Stimulated activated CD4-positive, alpha-beta T cell treated with anti-CD3 and anti-CD28 coated beads, Interleukin-2, amount 100 ng/mL, for 24 hours (primary cell): ENCODE measurements at places on chromosomes 11 and 22.

DNA sequence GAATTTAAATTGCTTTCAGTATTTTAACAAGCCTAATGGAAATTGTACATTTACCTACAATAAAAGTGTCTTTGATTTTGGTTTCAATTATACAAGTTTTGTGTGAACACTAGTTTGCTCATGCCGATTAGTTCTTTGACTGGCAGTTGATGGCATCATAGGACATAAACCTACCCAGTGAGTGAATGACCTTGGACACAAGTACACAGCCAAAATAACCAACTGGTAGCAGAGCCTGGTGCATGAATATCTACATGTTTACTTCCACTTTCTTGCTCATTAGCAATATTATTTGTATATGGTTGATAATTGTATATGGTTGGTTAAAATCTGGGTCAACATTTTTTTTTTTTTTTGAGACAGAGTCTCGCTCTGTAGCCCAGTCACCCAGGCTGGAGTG is 37.8 kb downstream of the STIM1 start:
- no peak for DNase-seq

- no peak for DNase-seq
Observed at GRCh38 chr22:47029244-47030074, 267.0 kb downstream of the TBC1D22A start.

GRCh38 chr11:1744137-1744886 is 6.1 kb downstream of the IFITM10 start:
- DNase-seq, result no peak

DNA sequence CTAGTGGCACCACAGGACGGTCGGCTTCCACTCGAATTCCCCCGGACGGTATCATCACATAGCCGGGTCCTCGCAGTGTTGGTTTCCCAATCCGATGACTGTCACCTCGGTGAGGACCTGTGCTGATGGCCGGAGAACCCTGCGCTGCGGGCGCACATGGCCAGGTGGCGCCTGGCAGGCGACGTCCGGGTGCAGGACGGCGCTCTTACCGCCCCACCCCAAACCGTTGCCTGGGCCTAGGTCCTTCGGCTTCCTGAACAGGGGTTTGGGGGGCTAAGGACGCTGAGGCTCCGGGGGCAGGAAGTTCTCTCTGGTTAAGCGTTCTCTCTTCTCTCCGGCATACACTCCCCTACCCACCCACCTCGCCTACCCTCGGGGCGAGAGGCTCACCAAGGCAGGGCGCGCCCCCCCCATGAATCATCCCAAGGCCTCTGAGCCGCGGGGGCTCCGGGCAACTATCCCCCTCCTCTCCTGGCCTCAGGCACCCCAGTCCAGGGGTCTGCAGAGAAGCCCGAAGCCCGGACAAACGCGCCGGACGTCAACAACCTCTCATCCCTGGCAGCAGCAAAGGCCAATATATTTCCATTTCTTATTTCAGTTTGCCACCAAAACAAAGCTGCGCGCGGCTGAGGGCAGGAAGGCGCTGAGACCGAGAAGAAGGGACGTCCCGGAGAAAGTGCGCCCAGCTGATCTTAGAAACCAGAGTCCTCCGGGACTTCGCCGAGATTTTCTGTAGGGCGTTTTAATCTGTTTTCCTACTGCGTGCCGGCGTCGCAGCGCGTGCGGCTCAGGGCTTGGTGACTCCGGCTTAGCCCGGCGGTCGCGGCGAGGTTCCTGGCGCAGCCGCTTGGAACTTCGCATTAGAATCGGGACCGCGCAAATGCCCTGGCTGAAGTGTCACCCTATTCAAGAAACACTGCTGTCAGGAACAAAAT is 5.6 kb downstream of the ALX4 start:
- DNase-seq, result no peak

DNA sequence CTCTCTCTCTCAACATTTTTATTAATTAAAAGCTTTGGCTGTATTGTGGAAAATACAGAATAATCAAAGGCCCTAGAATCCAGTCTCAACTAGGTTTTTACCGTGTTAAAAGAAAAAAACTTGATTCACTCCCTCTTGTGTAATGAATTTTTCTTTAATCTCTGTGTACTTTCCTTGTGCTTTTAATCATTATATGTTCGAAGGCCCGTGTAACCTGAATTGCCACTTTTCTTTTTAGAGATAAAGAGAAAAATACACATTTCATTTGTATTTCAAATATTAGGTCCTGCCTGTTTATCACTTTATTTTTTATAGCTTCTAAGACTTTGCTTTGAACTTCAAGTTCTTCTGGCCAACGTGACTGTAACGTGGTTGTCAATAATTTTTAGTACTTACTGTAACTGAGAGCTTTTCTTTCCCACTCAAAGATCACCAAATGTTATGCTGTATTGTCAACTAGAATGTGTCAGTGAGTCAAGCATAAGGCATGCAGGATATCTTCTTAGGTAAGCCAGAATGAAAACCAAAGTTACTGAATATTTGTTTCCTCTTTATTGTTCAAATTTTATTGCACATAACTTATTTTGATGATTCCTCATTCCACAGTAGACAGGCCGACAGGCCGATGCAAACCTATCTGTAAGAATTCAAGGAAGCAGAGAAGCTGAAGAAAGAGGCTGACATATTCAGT is 23.3 kb upstream of the FAR1 start:
- no peak for DNase-seq

- DNase-seq, result no peak
Observed at GRCh38 chr11:119906376-119906775, 177.4 kb upstream of the NECTIN1 start.

DNA sequence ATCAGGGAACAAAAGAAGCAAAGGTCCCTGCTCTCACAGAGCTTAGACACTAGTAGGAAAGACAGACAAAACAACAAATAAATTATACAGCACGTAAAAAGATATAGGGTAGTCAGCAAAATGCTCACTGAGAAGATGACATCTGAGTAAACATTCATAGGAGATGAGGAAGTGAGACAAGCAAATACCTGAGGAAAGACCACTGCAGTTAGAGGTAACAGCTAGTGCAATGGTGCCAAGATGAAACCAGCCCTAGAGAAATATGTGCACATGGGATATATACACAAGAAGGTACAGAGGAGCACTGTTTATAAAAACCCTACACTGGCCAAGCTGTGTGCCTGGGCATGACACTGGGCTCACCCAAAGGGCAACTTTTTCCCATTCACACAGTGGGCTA is 9.8 kb downstream of the CYP2R1 start:
- DNase-seq, result no peak

GRCh38 chr11:44159848-44160721 is 64.6 kb downstream of the EXT2 start:
- DNase-seq, result no peak

- DNase-seq, result no peak
Observed at GRCh38 chr11:78898266-78898775, 323.7 kb upstream of the NARS2 start.

DNA sequence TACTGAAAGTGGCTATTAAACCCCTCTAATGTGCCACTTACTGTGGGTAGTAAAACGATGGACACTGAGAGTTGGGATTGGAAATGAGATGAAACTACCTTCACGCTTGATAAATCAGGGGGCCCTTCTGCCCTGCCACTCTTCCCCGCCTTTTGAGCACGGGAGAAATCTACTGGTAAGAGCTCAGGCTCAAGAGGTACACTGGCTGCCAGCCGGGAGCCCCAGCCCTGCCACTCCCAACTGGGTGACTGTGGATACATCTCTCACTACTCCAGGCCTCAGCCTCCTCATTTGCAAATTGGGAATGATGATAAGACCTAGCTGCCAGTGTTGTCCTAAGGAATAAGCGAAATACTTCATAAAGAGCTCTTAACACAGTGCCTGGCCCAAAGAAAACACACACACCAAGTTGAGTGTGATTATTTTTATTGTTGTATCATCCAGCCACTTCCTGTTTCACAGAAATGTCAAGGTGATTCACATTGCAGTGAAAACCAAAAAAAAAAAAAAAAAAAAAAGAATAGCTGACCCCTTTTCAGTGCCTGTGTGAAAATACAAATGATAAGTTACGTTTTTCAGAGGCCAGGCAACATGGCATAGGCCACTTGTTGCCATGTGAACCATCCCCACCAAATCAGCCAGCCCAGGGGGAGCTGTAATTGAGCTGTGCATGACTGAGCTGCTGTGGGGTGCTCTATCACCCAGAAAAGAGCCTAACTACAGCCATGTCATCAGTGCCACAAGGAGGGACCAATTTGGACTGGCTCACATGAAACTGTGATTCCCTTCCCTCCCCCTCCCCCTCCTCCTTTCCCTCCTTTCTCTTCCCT is 4.4 kb upstream of the ZNRD2 start:
- DNase-seq, result no peak

- DNase-seq, result no peak
Observed at GRCh38 chr11:5550440-5551095, 2.2 kb upstream of the OR52H1 start.

DNA sequence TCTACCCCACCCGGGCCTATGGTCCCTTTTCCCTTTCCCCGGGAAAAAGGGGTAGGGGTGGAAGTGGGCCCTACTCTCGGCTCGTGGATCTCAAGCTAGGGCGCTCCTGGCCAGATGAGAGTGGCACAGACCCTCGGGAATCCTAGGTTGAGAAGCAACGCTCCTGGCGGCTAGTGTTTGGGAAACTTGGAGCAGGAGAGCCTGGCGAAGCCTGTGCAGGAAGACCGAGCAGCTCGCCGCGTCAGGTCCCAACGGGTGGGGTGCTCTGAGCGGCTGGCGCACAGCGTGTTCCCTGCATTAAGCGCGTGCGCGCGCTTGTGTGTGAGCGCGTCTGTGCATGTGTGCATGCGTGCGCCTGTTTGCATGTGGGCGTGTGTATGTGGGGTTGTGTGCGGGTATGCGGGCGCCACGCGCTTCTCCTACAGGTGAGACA is 7.1 kb upstream of the FLI1 start:
- DNase-seq, result peak; percentile 65

GRCh38 chr11:37451903-37452302 is 853.9 kb upstream of the RAG2 start:
- DNase-seq, result no peak
